ENCODE measurements at places on chromosomes 2 and 18.
A peak's percentile ranks its signal among the peaks of the same experiment; 100 is the strongest.

DNA sequence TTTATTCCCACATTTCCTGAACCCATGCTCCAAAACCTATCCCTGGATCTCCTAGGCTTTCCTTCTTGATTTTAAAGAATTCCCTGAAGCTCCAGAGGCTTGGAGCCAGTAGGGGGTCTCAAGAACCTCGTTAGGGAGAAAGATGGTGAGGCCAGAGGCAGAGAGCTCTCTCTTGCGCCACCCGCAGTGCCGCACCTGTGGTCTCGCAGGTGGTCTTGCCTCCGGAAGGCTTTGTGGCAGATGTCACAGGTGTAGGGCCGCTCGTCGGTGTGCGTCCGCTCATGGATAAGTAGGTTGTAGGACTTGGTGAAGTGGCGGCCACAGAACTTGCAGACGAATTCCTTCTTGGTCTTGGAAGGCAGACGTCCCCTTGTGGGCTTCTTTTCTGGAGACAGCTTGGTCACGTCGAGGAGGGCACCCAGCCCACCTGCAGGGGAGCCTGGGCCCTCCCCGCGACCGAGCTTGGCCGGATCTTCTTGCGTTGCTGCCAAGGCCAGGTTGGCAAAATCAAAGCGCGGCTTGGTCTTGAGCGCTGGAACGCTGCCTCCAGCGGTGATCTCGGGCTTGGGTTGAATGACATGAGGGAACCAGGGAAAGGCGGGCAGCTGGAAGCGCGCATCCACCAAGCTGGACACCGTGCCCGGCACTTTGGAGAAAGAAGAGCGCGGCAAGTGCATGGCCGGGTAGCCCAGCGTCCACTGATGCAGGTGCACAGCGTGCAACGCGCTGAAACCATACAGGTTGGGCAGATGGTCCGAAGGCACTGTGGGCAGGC, 5.3 kb downstream of the OSR1 start:
- no peak for DNase-seq

GRCh38 chr2:232235716-232236115, 142.8 kb upstream of the ALPP start:
- DNase-seq: no peak

GRCh38 chr2:100831831-100832230, 11.9 kb downstream of the NPAS2 start:
- DNase-seq: no peak

GRCh38 chr2:224584785-224585210, 365 bp downstream of the CUL3 start:
- DNase-seq: peak; percentile 36

- DNase-seq: no peak
These were observed 67.2 kb upstream of the SMAD7 start for GRCh38 chr18:49017813-49018553.

DNA sequence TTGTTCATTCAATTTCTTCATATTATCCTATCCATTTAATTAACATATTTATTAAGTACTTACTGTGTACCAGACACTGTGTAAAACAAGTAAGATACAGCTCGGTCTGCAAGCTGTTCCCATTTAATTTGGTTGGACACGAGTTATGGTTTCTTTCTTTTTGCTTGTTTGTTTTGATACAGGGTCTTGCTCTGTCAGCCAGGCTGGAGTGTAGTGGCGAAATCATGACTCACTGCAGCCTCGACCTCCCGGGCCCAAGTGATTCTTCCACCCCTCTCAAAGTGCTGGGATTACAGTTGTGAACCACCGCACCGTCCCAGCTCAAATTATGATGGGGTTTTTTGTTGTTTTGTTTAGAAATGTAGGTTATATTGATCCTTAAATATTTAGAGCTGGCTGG, 9.0 kb downstream of the CYBRD1 start:
- DNase-seq: peak; percentile 7

DNA sequence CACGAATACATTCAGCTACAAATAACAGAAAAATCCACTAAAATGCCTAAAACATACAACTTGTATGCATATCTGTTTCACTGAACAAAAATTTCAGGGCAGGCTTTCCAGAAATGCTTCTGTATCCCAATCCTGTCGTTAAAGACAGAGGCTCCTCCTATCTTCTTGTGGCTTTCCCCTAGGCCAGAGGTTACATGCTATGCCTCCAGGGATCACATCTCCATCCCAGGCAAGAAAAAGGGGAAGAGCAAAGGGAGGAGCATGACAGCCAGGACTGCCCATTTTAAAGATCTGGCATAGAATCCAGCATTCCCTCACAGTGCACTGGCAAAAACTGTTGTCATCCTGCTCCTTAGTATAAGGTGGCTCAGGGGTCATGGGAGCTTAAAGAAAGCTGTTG, 268.7 kb upstream of the SETBP1 start:
- no peak for DNase-seq

Data from occipital lobe (tissue), 3 donors.